ENCODE measurements at places on chromosomes 12 and 14. TPM values are rescaled to one million over a fixed set of nuclear protein-coding genes. Genes with fewer than 3 reads are reported as not detected.

Gene STAC3
- 1.9 TPM for total RNA-seq

Gene PLA2G1B
- not detected for total RNA-seq

Gene CLEC4C
- not detected for total RNA-seq

Gene TEX22
- total RNA-seq: 0.90 TPM

Gene DNAI7
- not detected for total RNA-seq

Gene FGD4
- 0.22 TPM for total RNA-seq

GRCh38 chr14:93898081-93898611 is 29.0 kb upstream of the FAM181A start:
- DNase-seq: no peak

DNA sequence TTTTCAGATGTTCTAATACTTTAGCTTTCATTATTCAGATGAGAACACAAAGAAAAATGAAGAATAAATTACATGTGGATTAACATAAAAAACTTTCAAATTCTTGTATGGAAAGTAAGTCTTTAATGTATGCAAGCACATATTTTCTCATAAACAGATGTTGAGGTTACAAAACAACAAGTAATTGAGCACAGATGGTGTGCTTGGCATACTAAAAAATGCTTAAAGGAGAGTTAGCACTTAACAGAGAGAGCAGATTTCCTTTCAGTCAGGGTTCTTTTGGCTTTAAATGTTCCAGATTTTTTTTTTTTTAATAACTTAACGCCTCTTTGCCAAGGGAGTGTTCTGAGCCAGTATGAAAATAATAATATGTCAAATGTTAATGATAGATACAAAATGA is 96.0 kb downstream of the RASSF9 start:
- DNase-seq: no peak

- no peak for DNase-seq
Measured at GRCh38 chr14:32564596-32564995, 235.5 kb downstream of the AKAP6 start.

DNA sequence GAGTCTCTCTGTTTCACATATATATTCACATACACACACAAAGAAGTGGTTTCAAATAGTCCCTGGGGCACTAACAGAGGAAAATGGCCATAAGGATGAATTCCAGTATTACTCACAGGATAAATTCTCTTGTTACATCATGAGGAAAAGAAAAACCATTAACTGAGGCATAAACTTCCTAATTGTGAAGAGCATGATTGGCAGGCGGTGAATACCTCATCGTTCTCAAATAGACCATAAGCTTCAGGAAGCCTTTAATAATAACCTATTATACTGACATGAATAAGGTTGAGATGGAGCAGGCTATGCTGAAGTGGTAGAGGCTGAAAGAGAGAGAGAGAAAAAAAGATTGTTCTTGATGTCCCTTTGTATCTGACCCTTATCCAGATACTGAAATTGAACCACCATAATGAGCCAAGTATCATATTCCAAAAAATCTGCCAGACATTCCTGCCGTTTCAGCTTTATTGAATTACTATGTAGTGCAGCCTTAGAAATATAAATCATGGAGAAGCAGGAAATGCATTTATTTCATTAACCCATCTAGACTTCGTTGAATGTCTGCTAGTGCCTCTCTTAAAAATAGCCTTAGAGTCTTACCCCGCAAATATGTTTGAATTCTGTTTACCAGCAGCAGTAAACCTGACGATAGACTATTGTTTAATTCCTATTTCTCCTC is 86.8 kb downstream of the NUAK1 start:
- DNase-seq: no peak

DNA sequence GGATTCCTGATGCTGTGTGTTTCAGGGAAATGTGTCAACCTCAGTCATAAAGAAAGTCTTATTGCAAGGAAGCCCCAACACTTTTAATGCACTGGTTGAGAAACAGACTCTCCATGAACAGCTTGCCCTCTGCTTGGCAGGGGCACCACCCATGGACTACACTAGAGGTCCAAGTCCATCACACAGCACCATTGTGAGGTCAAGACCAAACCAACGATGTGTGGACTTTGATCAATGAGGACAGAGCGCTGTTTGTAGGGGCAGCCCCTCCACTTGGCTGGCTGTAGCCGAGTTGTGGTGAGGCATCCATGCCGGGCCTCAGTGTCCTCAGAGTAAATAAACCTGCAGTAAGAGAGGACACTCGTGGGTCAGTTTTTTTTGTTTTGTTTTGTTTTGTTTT is 29.8 kb downstream of the ZFYVE21 start:
- DNase-seq: no peak

GRCh38 chr14:24576182-24576581 is at the start of gene CTSG:
Gene CTSG (minus strand): TSS chr14:24576250. CDS start chr14:24576223, 27 bp downstream.
- no peak for DNase-seq

GRCh38 chr12:110627500-110628195 is 13.7 kb downstream of the TCTN1 start:
- no peak for DNase-seq

DNA sequence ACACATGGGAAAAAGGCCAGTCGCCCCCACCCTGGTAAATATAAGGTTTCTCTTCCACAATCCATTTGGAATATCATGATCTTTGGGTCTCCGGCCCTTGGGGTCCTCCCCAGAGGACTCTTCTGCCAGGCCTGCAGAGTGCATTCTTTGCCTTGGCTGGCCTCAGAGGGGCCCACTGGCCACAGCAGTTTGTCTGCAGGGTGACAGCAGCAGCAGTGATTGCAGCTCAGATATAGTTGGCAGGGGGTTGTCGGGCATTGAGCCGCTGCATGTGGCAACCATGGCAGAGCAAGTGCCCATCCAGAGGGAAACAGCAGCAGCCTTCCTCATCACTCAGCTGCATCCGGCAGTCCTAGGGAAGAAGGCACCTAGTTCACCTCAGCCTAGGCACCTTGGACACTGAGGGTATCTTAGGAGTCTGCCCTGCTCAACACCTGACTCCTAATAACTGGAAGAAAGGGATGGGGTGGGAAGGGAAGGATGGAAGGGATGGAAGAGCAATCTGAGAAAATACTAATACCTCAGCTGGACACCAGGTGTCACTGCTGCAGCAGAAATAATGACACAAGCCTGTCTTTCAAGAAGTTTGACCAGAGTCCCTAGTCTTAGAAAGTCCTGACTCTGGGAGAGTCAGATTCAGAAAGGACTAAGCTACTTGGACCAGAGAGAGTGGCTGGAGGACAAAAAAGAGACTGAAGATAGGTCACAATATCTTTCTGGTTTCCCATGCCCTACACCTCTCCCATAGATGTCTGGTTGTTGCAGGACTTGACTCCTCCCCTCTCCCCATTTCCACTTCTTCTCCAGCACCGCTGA is 8.9 kb downstream of the AJUBA start:
- peak; percentile 55 for DNase-seq

DNA sequence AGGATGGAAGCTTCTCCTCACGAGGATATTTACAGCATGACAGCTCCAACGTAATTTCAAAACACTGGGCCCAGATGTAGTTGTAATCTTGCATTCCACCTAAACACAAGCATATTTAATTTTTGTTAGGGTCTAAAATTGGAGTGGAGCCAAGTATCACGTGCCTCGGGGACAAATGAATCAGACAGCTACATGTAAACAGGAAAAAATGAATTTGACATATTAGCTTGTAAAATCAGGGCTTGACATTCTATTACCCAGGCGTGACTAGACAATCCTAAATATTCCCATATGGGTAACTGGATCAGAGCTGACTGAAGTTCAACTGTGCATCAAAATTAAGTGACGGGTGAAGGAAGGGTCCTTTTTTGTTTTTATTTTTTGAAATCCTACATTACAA is 59.0 kb downstream of the MDM2 start:
- DNase-seq: no peak

- no peak for DNase-seq
Measured at GRCh38 chr14:100577986-100578431, 9.2 kb downstream of the BEGAIN start.

DNA sequence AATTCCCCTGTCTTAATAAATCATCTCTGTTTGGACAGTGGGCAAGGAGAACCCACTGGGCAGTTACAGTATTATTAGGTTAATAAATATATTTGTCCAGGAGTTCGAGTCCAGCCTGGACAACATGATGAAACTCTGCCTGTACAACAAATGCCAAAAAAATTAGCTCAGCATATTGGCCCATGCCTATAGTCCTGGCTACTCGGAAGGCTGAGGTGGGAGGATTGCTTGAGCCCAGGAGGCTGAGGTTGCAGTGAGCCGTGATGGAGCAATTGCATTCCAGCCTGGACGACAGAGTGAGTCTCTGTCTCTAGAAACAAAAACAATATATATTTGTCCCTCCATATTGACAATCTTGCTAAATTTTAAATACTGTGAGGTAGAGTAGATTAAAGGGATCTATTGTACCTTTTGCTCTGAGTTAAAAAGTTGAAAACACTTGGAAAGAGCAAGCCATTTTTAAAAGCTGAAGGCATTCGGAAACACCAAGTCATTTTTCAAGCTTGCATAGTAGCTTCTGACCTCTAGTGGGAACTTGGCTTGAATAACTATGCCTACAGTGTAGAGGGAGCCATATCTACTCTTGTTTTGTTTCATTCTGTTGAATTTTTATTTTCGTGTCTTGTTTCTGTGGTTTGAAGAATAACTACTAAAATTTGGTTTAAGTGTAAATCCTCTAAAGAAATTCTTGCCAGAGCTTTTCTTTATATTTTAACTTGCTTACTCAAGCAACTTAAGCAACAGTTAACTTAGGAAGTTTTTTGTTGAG is 14.6 kb upstream of the EEA1 start:
- no peak for DNase-seq

DNA sequence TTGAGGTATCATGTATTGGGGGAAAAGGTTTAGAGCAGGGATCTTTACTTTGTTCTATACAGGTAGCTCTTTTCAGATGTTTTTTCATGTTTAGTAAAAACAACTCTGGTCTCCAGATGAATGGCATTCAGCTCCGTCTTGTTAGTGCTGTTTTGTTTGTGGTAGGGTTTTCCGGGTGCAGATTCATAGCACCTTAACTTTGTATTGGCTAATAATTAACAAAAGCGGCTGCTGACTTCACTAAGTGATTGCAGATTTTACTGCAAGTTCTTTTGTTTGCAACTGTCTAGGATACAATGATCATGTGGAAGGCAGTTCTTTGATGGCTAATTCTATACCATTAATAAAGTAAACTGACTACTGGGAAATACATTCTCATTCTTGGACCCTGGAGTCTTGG is 32.2 kb upstream of the BHLHE41 start:
- no peak for DNase-seq
